ENCODE measurements at places on chromosomes 5 and 9.

DNA sequence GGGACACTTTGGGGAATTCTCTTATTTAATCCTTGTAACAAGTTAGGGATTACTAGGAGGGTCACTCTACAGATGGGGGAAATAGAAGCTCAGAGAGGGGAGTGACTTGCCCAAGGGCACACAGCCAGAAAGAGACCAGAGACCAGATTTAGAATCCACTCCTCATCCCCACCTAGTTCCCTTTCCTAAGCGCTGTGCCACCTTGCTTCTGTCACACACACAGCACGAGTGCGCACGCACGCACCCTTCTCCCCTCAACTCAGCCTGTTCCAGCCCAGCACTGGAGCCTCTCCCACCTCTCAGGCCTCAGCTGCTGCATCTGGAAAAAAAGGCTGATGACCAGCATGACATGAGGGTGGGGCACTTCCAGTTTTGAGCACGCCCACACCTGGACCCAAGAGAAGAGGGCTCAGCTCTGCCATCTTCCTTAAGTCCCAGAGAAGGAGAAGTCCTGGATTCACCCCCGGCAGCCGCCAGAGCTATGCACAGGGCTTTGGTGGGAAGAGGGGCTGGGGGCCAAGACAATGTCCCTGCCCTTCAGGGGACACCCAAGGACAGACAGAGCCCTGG is 18.5 kb downstream of the NR5A1 start:
- no peak for DNase-seq

DNA sequence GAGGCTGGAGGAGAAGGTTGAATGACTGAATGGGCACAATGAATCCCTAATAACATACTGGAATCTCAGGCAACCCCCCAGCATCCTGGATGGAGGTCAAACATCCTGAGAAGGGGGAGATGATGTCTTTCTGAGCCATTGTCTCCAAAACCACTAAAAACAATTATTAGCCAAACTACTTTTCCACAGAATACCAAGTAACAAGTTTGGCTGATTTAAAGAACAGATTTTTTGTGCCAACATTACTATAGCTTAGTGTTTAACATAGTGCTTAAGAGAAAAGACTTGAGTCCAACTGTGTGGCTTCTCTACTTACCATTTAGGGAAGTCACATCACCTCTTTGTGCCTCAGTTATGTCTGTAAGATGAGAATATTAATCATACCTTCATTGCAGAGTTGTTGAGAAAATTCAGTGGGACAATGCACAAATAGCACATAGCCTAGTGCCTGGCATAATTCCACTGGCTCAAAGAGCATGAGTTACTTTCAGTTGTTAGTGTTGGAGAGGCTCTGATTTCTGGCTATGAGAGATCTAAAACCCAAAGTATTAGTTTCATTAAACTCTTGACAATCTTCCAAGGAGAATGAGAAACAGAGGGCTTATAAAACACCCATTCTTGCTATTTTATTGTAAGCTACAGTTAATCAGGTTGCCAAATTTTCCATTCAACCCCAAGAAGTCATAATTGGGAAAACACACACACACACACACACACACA is 111.3 kb upstream of the NR3C1 start:
- no peak for DNase-seq

DNA sequence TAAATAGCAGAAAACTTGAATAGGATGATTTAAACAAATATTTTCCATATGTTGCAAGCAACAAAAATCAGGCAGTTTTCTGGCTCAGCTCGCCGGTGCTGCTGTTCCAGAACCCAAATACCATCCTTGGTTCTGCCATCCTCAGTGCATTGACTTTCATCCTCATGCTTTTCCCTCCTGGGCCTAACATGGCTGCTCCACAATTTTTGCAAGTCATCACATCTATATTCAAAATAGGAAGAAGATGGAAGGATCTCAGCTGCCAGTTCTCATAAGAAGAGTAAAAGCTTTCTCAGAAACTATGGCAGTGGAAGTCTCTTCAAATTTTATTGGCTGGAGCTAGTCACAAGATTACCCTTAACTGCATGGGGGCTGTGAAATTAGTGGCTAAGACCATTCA is 136.7 kb downstream of the STARD4 start:
- DNase-seq: no peak

DNA sequence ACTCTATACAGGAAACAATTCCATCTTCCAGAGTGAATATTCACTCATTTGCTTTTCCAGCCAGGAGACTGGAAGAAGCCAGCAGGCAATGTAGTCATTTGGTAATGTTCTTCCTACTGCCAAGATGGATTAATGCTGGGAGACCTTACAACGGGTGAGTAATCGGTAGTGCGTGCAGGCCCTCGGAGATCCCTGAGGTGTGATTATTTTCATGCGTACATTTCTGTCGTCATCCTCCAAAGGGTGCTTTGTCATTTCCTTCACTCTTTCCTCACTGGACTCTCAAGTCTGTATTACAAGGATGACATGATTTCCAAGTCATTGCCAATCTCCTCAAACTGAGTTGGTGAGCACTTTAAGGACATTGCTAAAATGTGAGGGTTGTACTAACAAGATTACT is 263.5 kb downstream of the CWC27 start:
- no peak for DNase-seq

GRCh38 chr9:96460470-96460869 is 10.5 kb downstream of the HABP4 start:
- DNase-seq: no peak

- DNase-seq: no peak
Measured at GRCh38 chr9:23615569-23615968, 210.5 kb downstream of the ELAVL2 start.

DNA sequence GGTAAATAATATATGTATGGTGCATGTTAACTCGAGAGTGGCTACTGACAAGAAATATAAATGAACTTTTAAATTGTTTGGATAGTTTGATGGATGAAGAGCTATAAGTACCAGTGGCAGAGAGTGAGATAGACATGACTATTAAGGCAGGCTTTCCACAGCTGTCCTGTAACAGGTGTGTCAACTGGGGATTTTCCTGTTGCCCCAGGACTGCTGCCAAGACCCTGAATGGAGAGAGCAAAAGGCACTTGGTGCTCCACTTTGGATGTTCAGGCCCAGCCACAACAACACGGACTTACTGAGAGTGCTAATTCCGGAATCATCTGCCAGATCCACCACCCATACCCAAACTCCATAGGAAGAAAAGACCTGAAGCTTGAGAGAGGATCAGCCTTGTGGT is 215.1 kb downstream of the SEC61B start:
- DNase-seq: no peak

DNA sequence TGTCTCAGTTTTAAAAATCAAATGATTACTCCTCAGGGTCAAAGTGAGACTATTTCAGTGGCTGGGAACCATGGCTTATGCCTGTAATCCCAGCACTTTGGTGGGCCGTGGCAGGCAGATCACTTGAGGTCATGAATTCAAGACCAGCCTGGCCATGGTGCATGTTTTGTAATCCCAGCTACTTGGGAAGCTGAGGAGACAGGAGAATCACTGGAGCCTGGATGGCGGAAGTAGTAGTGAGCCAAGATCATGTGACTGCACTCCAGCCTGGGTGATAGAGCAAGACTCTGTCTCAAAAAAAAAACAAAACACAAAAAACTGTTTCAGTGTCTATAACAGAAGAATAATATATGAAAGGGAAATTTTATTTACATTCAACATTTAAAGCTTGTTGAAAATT is 182.9 kb downstream of the ARHGEF28 start:
- no peak for DNase-seq

GRCh38 chr9:11931109-11931508 is 762.1 kb upstream of the TYRP1 start:
- no peak for DNase-seq

- DNase-seq: no peak
Measured at GRCh38 chr5:170470808-170471404, 32.9 kb upstream of the KCNIP1 start.

- no peak for DNase-seq
Measured at GRCh38 chr5:151537044-151537443, 54.1 kb downstream of the FAT2 start.
